Activated CD4-positive, alpha-beta memory T cell treated with anti-CD3 and anti-CD28 coated beads, Interleukin-2, amount 10 ng/mL, durations not matched to agents 7 days and 5 days (primary cell): ENCODE measurements at places on chromosomes 1 and 21.

- no peak for DNase-seq
These were observed 248.5 kb downstream of the USP25 start for GRCh38 chr21:15978215-15978738.

- no peak for DNase-seq
These were observed 176.7 kb downstream of the GALNT2 start for GRCh38 chr1:230243583-230244353.

- DNase-seq = no peak
These were observed 31.1 kb upstream of the UAP1 start for GRCh38 chr1:162530307-162530987.

DNA sequence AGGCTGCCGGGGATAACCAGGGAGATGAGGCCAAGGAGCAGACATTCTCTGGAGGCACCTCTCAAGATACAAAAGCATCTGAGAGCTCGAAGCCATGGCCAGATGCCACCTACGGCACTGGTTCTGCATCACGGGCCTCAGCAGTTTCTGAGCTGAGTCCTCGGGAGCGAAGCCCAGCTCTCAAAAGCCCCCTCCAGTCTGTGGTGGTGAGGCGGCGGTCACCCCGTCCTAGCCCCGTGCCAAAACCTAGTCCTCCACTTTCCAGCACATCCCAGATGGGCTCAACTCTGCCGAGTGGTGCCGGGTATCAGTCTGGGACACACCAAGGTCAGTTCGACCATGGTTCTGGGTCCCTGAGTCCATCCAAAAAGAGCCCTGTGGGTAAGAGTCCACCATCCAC is 19.4 kb upstream of the SH3D21 start:
- DNase-seq = no peak

- DNase-seq = no peak
These were observed 24.5 kb upstream of the RGS1 start for GRCh38 chr1:192550922-192551534.

- DNase-seq = no peak
These were observed 16.5 kb downstream of the CLDN19 start for GRCh38 chr1:42723511-42723910.

DNA sequence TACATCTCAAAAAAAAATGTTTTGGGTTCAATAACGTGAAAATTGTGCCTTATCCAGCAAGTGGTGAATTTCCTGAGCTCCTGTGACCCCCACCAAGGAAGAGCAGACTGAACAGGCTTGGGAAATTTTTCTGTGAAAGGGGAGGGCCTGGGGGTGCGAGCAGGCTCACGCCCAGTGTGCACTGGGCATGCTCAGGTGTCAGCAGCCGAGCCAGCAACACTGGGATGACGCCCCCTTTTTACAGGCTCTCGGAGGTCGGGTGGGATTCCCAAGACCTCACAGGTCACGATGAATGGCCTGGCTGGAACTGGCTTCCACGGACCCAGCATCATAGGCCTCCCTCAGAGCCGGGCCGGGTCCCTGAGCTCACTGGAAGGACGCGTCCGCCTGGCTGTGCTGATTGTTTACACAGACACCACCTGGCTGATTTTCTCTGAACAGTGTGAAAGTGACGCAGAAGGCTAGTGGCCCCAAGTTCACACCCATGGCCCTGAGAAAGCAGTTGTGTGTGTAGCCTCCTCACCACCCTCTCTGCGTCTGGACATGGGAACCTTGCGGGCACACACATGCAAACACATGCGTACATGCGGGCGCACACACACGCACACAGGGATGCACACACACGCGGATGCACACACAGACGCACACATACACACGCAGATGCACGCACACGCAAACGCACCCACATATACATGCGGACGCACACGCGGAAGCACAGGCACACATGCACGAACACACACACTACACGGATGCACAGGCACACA is 9.2 kb downstream of the CSTB start:
- DNase-seq = no peak

DNA sequence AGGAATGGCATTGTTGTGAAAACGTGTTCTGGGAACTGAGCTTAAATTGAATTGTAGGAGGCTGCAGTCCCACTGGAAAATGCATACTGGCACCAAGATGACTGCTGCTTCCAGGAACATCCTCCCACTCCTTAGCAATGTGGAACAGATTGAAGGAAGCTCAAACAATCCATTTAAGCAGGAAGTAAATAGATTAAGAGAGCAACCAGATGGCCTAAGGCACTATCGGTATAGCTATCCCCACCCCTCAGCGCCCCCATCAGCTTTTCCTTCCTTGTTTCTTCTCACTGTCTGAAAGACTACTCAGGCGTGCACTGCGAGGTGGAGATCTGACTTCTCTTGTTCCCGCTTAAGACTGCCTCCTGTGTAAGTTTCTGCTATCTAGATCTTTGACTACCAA is 4.0 kb upstream of the IFI16 start:
- no peak for DNase-seq

- DNase-seq = no peak
These were observed 50.3 kb downstream of the PCSK9 start for GRCh38 chr1:55089683-55090082.

DNA sequence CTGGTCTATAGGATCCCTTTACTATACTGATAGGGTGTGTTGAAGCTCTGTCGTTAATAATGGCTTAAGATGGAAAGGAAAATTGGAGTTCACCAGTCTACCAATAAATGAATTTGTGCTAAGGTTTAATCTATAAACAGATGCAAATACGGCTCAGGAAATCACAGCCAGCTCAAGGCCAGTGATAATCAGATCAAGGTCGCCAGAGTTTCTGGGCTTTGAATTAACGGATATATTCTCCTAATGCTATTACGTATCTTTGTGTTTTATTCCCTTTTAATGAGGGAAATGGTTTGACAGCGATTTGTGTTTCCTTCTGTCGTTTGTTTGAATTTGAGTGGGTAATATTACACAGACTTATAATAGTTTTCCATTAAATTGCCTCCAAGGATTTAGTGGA is 279.6 kb downstream of the BACH1 start:
- no peak for DNase-seq

DNA sequence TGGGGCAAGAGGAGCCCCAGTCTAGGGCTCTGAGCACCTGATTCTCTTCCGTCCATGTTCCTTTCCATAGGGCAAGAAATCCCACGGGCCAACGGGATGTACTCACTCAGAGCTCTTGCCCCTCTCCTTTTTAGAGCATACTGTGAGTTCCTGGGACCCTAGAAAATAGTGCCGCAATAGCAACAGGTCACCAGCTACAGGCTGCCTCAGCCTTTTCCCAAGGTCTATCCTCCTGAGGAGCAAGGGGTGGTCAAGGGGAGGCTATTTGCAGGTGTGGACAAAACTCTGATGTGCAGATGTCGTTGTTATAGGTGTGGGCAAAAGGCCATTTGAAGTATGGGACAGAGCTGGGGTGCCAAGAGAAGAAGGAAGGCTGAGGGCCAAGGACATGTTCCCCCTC is 1.6 kb upstream of the QSOX1 start:
- DNase-seq = no peak
